ENCODE measurements at places on chromosomes 6 and 20.

DNA sequence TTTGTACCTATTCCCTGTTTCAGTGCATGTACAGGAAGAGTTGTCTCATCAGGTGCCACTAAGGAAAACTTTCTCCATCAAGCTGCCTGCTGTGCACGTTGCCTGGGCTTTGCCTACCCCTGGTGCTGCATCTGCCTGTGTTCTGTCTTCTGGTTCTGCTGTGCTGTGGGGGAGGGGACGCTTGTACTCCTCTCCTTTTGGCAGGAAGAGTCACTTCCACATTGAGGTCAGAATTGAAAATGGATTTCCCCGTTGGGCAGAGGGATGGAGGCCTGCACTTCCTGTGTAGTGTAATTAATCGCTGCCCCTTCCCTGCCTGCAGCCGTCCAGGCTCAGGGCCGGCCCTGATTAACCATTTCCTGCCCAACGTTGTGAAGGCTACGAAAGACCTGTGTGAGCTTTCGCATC, 153.3 kb downstream of the SCML4 start:
- DNase-seq: peak; percentile 78

DNA sequence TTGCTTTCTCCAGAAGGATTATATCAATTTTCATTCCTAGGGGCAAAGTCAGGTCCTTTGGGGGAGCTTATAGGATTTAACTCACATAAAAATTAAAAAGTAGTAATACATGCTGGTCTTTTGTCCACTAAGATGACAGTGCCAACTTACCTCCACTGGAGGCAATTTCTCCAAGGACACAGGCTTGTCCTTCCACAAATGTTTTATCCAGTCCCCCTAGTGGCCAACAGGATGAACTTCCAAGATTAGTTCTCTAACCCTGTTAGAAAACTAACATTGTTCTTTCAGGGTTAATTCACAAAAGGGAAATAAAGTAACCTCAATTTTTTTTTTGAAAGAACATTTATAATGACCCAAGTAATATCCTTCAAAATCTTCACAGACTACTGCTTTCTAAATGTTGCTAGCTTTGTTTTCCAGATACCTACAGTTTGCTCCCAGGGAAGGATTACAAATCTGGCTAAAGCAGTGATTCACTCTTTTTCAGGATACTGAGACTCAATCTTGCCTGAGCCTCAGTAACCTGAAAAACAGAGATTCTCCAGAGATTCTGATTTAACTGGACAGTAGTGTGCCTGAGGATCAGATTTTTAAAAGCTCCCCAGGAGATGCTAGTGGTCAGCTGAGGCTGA, 31.7 kb upstream of the UBR2 start:
- peak; percentile 54 for DNase-seq

GRCh38 chr20:16952965-16953364, 204.8 kb downstream of the OTOR start:
- no peak for DNase-seq

DNA sequence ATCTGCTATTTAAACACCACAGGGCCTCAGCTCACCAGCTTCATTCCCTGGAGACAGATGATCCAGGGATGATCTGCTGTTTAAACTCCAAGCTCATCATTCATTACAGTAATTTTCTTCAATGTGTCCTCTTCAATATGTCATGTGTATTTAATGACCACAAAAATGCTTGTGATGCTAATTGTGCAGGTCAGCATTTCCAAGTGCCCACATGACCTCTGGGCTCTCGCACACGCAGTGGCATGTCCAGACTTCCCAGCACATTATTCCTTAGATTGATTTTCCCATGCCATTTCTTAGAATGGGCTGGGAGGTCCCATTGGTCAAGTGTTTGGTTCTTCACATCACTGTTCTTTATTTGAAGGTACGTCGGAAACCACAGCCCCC, 434.4 kb downstream of the HAO1 start:
- DNase-seq: no peak

- no peak for DNase-seq
Measured at GRCh38 chr6:157273756-157274470, 49.4 kb downstream of the TMEM242 start.

DNA sequence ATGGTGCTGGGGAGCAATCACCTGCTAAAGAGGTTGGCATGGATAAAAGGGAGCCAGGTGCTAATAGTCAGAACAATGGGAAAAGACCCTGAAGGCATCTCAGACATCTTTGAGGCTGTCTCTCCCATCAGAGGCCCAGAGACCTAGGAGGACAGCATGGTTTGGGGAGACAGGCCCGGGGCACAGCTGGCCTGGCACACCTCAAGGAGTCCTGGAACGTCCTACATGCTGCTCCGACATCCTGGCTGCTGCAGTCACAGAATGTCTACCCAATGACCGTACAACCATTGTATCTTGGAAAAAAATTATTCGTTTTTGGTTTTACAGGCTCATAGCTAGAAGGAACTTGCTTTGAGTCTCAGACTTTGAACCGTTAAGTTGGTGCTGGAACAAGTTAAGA, 4.4 kb downstream of the GMDS start:
- no peak for DNase-seq

DNA sequence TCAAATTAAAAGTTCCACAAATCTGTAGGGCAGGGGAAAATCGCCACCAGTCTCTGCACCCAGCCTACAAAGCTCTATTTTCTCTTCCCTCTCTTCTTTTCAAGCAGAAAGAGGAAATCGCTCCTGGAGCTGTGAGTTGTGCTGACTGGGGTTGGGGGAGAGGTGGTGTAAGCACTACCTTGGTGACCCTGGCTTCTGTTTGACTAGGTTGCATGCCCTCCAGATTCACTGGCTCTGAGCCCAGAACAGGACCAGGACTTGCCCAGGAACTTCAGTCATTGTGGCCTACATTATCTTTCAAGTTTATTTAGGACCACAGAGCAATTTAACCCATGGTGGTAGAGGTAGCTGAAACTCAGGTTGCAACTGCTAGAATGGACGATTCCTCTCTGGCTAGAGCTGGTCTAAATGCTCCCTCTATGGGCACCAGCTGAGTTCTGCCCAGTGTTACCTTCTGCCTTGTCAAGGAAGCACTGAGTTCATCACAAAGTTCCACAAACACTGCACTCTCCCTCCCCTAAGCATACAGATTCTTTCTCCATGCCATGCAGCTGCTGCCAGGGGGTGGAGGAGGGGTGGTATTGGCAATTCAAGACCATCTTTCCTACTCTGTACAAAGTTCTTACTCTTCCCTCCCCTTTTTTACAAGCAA, 122.0 kb upstream of the BMP5 start:
- no peak for DNase-seq

- DNase-seq: no peak
Measured at GRCh38 chr20:46923550-46923949, 28.9 kb downstream of the EYA2 start.

GRCh38 chr6:139316622-139317317, 25.0 kb upstream of the TXLNB start:
- DNase-seq: no peak

DNA sequence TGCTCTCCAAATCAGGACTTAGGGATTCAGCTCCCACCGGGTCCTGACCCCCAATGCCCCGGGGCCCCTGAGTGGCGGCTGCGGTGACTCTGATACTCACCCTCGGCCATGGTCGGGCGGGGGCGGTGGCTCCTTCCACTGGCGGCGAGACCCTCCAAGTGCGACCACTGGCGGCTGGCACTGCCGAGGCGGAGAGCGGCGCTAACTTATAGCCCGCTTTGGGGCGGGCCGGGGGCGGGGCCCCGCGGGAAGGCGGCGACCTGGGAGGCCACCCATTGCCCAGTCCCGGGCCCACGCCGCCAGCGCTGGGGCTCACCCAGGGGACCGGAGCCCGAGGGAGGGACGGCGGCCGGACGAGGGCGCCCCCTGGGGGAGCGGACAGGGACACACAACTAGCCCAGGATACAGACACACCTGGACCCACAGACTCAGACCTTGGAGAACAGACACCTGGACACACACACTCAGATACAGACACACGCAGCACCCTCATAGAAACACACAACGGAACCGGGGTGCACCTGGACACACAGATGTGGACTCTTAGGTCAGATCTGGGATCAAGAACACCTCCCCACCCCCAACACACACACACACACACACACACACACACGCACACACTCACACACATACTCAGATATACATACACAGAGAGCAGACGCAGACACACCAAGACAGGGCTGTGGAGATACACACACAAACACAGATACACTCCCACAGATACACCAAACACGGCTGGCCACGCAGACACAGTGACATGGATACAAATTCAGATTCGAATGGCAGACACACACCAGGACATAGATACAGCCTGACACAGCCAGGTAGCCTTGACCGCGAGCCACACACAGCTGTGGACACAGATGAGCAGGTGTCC, at the start of gene TGM2:
TSS of gene TGM2 (minus strand) at position 182 of the 877 bp plus-strand sequence. CDS start at position 110, 72 bp downstream.
- peak; percentile 79 for DNase-seq

- DNase-seq: no peak
Measured at GRCh38 chr6:134005800-134006199, 46.6 kb downstream of the SLC2A12 start.

DNA sequence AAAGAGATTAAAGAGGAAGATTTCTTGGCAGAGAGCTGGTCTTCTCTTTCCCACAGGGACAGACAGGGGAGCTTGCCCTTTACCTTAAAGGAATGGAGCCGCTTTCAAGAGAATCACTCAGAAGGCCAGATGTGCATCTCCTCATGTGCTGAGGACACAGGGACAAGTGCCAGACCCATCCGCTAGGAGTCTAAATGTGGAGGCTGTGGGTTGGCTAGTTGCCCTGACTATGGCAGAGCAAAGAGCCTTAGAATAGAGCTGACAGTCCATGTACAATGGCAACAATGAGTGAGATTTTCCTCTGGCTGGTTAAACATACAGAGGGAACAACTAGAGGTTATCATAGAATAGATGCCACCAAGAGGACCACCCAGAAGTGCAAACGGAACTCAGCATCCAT, 7.3 kb upstream of the DOK5 start:
- DNase-seq: no peak

DNA sequence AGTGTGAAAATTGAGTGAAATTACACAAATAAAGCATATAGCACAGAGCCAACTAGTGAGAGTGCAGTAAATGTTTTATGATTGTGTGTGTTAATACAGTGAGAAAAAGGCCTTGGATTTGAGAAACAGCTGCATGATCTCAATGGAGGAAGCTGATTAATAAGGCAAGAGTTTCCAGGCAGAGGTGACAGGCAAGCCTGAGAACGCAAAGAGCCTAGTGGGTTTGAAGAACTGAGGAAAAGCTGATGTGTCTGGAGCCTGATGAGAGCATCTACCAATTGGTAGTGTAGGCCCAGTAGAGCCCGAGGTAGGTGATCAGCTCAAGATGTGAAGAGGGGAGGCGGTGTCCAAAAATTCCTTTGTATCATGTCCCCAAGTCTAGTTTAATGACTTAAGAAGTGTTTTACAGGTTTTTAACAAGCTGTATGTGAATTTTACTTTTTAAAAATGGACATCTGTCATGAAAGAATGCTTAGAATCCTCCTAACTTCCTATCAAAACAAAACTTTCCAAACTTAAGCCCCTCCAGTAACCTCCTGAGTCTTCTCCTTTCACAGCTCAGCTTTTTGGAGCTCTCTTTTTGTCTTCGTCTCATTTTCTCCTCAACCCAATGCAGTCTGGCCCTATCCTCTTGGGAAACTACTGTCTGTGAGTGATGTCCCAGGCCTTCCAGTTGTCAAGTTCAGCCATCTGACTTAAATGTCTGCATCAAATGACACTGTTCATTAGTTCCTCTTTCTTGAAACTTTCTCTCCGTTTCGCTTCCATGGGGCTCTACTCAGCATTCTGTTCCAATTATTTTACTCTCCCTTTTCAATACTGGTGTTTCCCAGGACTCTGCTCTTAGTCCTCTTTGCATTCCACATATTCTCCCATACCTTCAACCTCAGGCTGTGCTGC, 1.2 kb downstream of the CDC40 start:
- peak; percentile 45 for DNase-seq

GRCh38 chr6:78799682-78800081, 67.7 kb upstream of the IRAK1BP1 start:
- DNase-seq: no peak

- no peak for DNase-seq
Measured at GRCh38 chr6:90516074-90516660, 70.7 kb downstream of the MAP3K7 start.

DNA sequence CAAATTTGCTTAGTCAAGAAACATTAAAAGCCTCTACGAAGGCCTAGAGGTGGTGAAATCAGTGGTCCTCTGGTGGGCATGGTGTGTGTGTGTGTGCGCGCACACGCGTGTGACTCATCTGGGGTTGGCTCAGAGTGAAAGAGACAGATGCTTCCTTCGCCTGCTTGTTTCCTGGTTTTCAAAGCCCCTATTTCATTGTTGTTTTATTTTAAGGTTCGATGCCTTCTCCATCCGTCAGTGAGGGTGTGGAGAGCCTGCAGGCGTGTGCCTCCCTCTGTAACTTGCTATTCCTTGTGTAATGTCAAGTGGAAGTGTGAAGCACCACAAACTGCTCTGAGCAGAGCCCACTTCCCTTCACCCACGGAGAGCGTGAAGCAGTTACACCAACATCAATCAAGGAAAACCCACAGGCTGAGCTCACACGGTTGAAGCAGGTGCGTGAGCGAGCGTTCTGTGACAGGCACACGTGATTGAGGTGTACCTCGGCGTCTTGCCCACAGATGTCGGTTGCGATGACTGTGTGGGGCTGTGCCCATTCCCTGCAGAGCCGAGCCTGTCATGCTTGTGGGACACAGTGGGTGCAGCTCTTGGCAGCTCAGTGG, 233.9 kb downstream of the PRL start:
- DNase-seq: no peak

GRCh38 chr6:26157251-26158075, 70.2 kb downstream of the HFE start:
- peak; percentile 99 for DNase-seq

GRCh38 chr6:1930356-1930755, 315.0 kb downstream of the GMDS start:
- no peak for DNase-seq

DNA sequence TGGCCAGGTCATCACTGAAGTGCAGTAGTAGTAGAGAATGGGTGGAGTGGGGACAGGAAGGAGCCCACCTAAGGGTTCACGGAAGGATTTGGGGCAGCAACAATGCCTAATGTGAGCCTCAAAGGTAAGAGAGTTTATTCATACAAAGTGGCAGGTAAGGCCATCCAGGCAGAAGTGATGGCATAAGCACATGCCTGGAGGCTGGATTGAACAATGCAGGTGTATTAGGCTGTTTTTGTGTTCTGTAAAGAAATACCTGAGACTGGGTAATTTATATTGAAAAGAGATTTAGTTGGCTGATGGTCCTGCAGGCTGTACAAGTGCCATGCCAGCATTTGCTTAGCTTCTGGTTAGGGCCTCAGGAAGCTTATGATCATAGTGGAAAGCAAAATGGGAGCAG, 48.3 kb downstream of the CLIC5 start:
- no peak for DNase-seq

GRCh38 chr6:3438190-3439167, 18.4 kb downstream of the SLC22A23 start:
- DNase-seq: no peak

DNA sequence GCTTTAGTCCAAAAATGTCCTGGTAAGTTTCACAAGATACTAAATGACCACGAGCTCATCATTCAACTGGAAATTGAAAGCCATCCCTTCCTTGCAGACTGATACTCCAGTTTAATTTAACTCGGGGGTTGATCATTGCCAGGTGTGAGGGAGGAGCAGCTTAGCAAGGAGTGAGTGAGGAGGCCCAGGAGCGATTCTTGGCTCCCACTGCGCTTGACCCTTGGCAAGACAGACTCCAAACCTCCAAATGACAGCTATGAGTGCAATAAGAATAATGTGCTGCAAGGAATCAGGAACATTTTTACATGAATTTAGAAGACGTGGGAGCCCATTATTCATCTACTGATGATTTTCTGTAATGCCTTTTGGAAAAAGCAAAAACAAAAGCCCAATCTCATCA, 64.9 kb downstream of the LAMA4 start:
- DNase-seq: peak; percentile 42

Data from kidney (tissue), 22 donors.